Midbrain (tissue), 1 donor: ENCODE measurements at places on chromosomes 4 and X.

DNA sequence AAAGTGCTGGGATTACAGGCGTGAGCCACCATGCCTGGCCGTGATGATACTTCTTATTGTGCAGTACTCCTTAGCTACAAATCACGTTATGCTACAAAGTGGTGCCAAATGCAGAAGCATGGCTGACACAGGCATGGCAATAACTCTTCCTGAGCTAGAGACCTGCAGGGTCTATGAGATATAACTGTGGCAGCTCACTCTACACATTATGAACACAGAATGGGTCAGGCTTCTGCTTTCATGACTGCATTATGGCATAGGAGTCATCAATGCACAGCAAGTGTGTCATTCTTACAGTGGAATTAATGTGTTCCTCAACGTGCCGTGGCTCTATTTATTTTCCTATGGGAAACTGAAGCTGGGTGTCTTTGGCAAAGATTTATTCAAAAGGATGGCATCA is 64.5 kb downstream of the UGT8 start:
- no peak for DNase-seq

DNA sequence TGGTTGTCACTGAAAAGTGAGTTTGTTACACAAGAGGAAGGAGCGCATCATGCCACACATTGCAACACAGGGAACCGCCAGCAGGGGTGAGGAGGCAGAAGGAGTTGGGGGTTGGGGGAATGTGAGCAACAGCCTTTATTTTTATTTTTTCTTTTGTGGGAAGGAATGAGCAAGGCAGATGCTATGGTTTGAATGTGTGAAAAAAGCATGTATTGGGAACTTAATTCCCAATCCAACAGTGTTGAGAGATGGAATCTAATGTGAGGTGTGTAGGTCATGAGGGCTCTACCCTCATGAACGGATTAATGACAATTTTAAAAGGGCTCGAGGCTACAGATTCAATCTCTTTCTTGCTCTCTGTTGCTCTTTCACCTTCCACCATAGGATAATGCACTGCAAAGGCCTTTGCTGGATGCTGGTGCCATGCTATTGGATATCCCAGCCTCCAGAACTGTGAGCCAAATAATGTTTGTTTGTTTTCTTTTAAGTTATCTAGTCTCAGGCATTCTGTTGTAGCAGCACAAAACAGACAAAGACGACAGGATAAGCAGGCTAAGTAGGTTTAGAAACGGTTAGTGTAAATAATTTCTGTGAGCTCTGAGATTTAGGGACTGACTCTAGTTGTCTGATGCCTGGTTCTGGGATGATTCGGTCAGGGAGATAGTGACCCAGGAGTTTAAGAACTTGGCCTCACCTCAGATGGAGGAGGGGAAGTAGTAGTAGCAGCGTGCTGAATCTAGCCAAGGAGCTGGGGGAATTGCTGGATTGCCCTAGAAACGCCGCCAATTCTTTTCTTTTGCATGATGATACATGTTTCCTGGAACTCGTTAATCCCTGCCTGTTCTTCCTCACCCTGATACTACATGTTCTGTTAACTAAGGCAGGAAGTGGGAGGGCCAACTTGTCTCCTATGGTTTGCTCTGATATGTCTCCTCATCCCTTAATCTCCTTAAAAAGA is 156.6 kb upstream of the CTSO start:
- no peak for DNase-seq

- DNase-seq: no peak
Measured at GRCh38 chrX:75546724-75547511, 24.1 kb upstream of the ZDHHC15 start.

GRCh38 chrX:74318672-74319071 is 14.7 kb downstream of the ZCCHC13 start:
- DNase-seq: no peak

GRCh38 chrX:74931214-74931613 is 6.0 kb upstream of the NEXMIF start:
- DNase-seq: no peak

DNA sequence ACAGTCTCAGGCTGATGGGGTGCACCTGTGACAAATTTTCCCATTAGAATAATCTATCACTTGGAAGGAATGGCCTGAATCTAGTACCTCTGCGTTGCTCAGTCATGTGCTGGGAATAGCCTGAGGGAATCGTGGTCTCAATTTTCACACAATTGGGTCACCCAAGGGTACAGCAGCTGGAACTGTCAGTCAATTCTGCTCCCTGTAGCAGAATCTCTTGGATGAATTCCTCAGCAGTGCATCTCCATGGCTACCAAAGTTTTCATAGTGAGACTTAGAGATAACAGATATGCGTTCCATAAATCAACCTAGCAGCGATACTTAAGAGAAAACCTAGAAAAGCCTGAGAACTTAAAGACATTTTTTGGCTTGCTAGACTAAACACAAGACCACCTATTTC is 288.7 kb upstream of the CTSO start:
- DNase-seq: no peak

DNA sequence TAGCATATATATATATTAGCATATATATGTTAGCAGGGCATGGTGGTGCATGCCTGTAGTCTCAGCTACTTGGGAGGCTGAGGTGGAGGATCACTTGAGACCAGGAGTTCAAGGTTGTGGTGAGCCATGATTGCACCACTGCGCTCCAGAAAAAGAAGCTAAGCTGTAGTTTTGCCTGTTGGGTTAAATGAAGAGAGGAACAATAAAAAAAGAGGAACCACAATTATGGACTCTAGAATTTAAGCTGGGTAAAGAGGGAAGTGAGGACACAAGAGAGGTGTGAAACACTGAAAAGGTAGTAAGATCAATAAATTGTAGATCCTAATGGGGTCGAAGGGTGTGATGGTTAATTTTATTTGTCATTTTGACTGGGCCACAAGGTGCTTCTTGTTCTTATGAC is 40.5 kb upstream of the HSD17B10 start:
- DNase-seq: no peak

DNA sequence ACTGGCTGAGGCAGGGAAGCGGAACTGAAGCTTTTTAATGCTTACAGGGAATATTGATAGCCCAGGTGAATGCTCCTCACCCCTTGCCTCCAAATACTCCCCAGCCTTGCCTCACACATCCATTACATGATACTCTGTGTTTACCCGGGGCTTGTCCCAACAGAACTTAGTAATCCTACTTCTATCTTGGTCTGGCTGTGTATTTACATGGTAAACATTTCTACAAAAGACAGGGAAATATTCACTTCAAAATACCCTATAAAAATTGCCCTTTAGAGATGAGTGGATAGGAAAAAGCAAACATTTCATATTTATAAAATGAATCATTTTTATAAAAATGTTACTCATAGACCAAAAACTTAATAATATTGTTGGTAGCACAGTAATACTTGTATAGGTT is 120.1 kb downstream of the NHS start:
- no peak for DNase-seq

GRCh38 chr4:124642846-124643245 is 69.7 kb downstream of the ANKRD50 start:
- no peak for DNase-seq

DNA sequence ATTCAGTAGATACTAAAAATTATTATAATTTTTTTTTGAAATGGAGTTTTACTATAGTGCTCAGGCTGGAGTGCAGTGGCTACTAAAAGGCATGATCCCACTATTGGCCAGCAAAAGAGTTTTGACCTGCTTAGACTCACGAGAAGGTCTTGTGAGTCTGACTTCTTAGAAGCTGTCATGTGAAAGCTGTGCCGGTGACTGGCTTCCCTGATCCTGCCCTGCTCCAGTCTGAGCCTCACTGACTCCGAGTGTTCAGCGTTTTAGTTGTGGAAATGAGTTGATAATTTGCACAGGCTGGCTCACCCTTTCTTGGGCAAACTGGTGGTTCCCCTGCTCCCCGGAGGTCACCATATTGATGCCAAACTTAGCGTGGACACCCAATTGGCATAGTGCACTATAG is 16.4 kb upstream of the CXCL8 start:
- no peak for DNase-seq

DNA sequence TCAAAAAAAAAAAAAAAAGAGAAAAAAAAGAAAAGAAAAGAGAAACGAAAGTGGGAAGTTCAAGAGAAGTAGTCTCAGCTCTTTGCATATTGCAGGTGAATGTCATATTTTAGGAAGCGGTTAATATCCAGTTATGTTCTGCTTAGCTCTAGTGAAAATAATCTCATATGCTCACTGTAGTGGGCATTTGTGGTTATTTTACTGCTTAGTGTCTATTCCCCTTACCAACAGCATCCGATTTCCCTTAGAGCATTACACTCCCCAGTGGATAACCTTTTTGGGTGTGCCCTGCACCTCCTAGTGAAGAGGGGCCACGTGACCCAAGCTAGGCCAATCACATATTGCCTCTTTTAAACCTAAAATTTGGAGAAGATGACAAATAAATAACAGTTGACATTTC is 111.2 kb upstream of the ZNF827 start:
- DNase-seq: no peak

- DNase-seq: no peak
Measured at GRCh38 chr4:182805750-182806149, 111.4 kb downstream of the DCTD start.

DNA sequence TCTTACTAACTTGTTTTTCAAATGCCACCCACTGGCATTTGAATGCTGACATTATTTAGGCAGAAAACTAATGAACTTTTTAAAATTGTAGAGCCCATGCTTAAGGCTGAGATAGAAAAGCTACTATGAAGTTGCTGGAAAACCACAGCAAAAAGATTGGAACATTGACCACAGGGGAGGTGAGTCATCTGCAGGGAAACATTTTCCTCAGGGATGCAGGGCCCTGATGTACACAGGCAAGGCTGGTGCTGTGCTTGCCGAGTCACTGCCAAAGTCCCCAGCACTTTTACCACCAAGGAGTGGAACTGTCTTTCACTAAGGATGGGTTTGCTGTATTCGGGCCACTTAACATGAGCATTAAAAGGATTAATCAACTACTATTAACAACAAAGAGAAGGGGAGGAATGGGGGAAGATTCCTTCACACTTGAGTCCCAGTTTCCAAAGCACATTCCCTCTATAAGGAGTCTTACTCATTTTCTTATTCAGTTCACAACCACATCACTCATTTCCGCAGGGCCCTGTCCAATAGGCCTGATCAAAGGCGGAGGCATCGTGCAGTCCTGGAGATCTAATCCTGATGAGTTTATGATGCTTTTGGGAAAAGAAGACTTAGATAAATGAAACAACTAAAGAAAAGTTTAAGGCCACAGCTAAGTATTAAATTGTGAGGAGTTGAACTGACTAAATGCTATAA is 202.9 kb upstream of the NPY2R start:
- DNase-seq: no peak

DNA sequence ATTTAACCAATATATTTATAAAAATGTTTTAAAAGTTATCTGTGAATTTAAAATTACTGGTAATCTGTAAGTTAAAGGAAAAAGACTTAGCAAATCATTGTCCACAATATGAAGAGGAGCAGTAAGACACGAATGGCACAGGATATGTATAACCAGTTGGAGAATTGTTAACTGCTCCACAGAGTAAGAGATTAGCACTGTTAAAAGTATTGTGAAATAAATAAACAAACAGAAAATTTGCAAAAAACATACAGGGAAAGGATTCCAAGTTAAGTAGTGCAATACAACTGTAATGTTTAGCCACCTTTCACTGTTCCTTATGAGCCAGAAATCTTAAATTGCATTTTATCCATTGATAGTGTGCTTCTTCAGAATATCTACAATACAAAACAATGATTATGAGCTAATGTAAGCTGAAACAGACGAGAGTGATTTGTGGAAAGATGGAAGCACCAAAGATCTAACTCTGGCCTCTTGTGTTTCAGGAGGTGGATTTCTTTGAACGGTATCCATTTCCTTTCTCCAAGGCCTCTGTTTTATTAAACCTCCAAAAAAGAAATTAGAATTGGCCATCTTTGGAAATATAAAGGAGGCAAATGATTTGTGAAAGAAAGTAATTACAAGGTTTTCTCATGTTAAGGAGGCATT is 188.4 kb downstream of the UNC5C start:
- no peak for DNase-seq

- no peak for DNase-seq
Measured at GRCh38 chr4:123283371-123283895, 113.2 kb upstream of the SPRY1 start.
